ENCODE measurements at places on chromosomes 13 and 19.

DNA sequence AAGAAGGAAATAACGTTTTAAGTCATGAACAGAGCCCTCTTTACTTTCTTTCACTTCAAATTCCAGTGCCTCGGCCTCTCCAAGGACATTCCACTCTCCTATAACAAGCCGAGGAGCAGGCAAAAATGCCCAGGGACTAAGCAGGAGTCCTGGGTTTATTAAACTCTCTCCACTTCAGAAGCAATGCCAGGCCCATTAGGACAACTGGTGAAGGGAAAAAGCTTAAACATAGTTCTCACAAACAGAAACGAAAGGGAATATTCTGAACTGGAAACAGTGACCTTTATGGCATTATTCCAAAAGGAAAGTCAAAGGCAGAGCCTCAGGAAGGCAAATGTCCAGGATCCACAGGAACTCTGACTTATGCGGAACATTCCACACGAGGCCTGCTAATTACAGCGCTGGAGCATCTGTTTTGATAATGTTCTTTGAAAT, 30.9 kb upstream of the MED4 start:
- DNase-seq, result no peak

DNA sequence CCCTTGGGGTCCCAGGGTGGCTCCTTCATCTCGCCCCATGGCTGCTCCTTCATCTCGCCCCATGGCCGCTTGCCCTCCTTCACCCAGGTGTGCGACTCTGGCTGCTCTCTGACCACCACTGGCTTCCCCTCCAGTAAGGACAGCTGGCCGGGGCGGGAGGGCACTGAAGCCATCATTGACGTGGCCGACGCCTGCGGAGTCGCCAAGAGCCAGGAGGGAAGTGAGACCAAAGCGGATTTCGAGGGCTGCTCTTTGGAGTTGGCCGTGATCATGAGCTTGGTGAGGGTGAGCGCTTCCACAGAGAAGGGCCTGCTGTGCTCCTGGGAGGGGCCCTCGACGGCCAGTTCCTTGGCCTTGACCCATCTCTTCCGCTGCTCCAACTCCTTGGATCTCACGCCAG, 4.0 kb upstream of the COX6B2 start:
- no peak for DNase-seq

- no peak for DNase-seq
These were observed at the start of gene DIRAS1 for GRCh38 chr19:2720777-2721569. Gene DIRAS1, minus strand, starts transcription at chr19:2721372. Its CDS starts 3,566 bp downstream, at chr19:2717806.

DNA sequence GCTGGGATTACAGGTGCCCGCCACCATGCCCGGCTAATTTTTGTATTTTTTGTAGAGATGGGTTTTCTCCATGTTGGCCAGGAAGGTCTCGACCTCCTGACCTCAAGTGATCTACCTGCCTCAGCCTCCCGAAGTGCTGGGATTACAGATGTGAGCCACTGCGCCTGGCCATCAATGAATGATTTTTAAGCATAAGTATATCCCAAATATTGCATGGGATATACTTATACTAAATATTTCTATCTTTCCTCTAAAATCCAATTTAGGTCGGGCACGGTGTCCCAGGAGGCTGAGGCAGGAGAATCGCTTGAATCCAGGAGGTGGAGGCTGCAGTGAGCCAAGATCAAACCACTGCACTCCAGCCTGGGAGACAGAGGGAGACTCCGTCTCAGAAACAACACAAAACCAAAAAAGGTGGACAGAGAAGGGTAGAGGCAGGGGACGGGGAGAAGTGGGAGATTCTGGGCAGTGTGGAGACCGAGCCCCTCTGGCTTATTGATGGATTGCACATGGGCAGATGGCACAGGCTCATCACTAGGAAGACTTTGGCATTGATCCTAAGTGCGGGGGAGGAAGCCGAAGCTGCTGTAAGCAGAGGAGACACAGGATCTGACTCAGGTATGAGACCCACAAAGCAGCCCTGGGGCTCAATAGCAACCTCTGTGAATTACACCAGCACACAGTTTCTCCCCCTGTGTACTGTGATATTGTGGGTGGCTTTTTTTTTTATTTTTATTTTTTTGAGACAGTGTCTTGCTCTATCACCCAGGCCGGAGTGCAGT, 13.5 kb downstream of the ARRDC5 start:
- DNase-seq, result no peak

- no peak for DNase-seq
These were observed 277.2 kb downstream of the NALCN start for GRCh38 chr13:101139081-101139480.

- no peak for DNase-seq
These were observed 194.2 kb downstream of the NHLRC3 start for GRCh38 chr13:39232401-39232980.

- DNase-seq, result no peak
These were observed 23.5 kb downstream of the CDADC1 start for GRCh38 chr13:49271264-49271663.

All from T follicular helper cell (primary cell).